ENCODE measurements at places on chromosomes 7 and 10.

DNA sequence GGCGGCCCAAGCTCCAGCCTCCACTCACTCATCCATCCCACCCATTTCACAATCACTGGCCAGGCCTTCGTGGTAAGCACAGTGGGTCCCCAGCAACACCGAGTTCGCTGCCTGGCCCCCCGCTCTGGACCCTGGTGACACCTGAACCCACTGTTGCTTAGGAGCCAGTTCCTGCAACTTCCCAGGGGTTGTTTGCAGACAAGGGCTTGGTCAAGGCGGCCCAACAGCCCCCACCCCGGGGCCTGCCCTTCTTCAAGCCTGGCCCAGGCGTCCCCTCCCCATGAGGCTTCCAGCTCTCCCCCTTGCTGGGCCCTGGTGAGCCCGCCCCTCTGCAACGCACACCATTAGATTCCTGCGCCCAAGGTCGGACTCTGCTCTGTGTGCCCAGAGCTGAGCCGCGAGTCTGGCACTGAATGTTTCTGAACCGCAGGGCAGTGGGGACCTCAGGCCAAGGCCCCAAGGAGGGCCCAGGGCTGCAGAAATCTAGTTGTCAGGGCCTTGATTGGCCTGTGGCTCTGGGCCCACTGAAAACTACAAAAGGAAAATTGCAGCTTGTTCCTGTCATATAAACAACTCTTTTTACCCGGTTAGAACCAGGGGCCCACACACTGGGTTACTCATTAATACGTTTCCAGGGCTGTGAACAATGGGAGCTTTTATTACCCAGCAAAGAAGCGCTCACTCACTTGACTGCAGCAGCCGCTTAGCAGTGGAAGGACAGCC, 2.1 kb upstream of the COX19 start:
- no peak for DNase-seq

GRCh38 chr10:71842856-71843686, 8.0 kb downstream of the PSAP start:
- no peak for DNase-seq

DNA sequence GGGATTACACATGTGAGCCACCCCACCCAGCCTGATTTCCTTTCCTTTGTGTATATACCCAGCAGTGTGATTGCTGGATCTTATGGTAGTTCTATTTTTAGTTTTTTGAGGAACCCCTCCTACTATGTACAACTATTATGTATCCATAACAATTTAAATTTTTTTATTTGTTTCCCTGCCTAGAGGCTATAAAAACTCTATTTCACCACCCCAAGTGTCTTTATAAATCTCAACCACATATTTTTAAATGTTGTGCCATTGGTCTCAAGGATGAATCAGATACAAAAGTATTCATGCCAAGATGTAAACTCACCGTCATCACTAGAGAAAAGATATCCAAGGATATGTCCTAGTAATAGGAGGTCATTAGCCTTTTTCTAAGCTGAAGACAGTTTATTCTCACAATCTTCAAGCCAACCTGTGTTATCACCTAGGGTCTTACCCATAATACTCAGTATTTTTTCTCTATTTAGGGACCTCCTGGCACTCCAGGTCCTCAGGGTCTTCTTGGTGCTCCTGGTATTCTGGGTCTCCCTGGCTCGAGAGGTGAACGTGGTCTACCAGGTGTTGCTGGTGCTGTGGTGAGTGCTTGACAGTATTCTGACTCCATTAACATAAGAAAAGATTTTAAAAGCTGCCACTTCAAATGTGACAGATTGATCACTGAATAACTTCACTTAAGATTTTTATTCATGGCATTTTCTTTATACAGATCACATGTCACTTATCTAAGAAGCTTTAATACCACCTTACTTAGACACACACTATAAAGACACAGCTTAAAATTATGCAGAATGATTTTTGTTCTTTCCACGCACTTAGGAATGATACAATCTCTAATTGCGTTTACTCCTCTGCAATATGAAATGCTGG, 29.4 kb downstream of the COL1A2 start:
- DNase-seq, result peak; percentile 55

- no peak for DNase-seq
These were observed 33.5 kb downstream of the ALOX5 start for GRCh38 chr10:45407542-45407941.

DNA sequence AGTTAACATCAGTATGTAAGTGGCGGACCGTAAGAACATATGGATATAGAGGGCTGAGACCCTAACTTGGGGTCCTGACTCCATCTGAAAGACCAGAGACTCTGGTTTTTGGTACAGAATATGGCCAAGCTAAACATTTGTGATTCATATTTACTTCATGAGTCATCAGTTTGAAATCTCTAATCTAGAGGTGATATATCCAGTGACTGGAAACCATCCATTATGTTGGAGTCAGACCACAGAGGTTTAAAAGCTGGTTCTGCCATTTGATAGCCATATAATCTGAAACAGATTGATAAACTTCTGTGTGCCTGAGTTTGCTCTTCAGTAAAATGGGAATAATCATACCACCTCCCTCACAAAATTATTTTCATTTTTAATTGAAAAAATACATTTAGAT, 505.3 kb downstream of the SORCS3 start:
- no peak for DNase-seq

- DNase-seq, result no peak
These were observed 90.7 kb downstream of the PRKAG2 start for GRCh38 chr7:151786241-151786640.

- no peak for DNase-seq
These were observed 42.1 kb downstream of the AMZ1 start for GRCh38 chr7:2729893-2730716.

Measured in amniotic stem cell (primary cell).